ENCODE measurements at places on chromosomes 5 and 9. TPM values are rescaled to one million over a fixed set of nuclear protein-coding genes. Genes with fewer than 3 reads are reported as not detected.

DNAH5 gene
- 0.06 TPM for polyA plus RNA-seq

ZNF618 gene
- 11.2 TPM for polyA plus RNA-seq

LAMC3 gene
- 11.5 TPM for polyA plus RNA-seq

CLK4 gene
- polyA plus RNA-seq = 8.1 TPM

IL3 gene
- not detected for polyA plus RNA-seq

SV2C gene
- polyA plus RNA-seq = 0.05 TPM

PCDHB12 gene
- polyA plus RNA-seq = 1.1 TPM

STC2 gene
- 52.2 TPM for polyA plus RNA-seq

FOXD4L5 gene
- not detected for polyA plus RNA-seq

C9orf50 gene
- polyA plus RNA-seq = not detected

OR2K2 gene
- polyA plus RNA-seq = not detected

WDR38 gene
- not detected for polyA plus RNA-seq

RPP25L gene
- 75.0 TPM for polyA plus RNA-seq

SOX30 gene
- polyA plus RNA-seq = 0.35 TPM

MLANA gene
- polyA plus RNA-seq = not detected

MCTP1 gene
- 0.56 TPM for polyA plus RNA-seq

VLDLR gene
- polyA plus RNA-seq = 24.2 TPM

OR1B1 gene
- not detected for polyA plus RNA-seq

HTR4 gene
- polyA plus RNA-seq = not detected

EIF4E1B gene
- polyA plus RNA-seq = 1.9 TPM

NMUR2 gene
- 0.11 TPM for polyA plus RNA-seq

PCDHAC2 gene
- 4.6 TPM for polyA plus RNA-seq

GFI1B gene
- 0.11 TPM for polyA plus RNA-seq

OLFM1 gene
- 49.7 TPM for polyA plus RNA-seq

OTULINL gene
- polyA plus RNA-seq = 2.3 TPM

ZBTB43 gene
- polyA plus RNA-seq = 4.1 TPM

BNC2 gene
- polyA plus RNA-seq = 16.0 TPM

TCF7 gene
- polyA plus RNA-seq = 4.7 TPM

TMEM245 gene
- polyA plus RNA-seq = 45.8 TPM

FGF18 gene
- 0.54 TPM for polyA plus RNA-seq

DMGDH gene
- 0.31 TPM for polyA plus RNA-seq

C5orf63 gene
- 0.78 TPM for polyA plus RNA-seq

PCDHGB4 gene
- 8.0 TPM for polyA plus RNA-seq

HTR1A gene
- 6.5 TPM for polyA plus RNA-seq

KCNMB1 gene
- polyA plus RNA-seq = 0.08 TPM

PCDHB14 gene
- 2.7 TPM for polyA plus RNA-seq

RORB gene
- 2.3 TPM for polyA plus RNA-seq

IFNA21 gene
- not detected for polyA plus RNA-seq

MAP1B gene
- 70.4 TPM for polyA plus RNA-seq

FAM221B gene
- polyA plus RNA-seq = 0.03 TPM

CTSV gene
- polyA plus RNA-seq = 57.0 TPM

MARCHF11 gene
- polyA plus RNA-seq = 0.30 TPM

SELENOP gene
- polyA plus RNA-seq = 5.5 TPM

Measured in H1 (cell line).